Activated T-helper 1 cell treated with anti-CD3 and anti-CD28 coated beads, Interleukin-2, amount 50 U/mL, for 16 hours (primary cell): ENCODE measurements at places on chromosomes 6 and 20.

- no peak for DNase-seq
Measured at GRCh38 chr6:78909391-78909790, 42.0 kb downstream of the IRAK1BP1 start.

GRCh38 chr6:74161380-74161779 lies 465.4 kb downstream of the CD109 start:
- no peak for DNase-seq

- no peak for DNase-seq
Measured at GRCh38 chr6:166603043-166603690, 16.7 kb upstream of the RAMACL start.

- DNase-seq, result no peak
Measured at GRCh38 chr6:3244003-3244831, 14.5 kb upstream of the PSMG4 start.
